NCI-H1694 (cell line): ENCODE measurements at places on chromosomes 6 and 20.

- no peak for DNase-seq
Measured at GRCh38 chr6:13711324-13711732, 307 bp downstream of the RANBP9 start.

DNA sequence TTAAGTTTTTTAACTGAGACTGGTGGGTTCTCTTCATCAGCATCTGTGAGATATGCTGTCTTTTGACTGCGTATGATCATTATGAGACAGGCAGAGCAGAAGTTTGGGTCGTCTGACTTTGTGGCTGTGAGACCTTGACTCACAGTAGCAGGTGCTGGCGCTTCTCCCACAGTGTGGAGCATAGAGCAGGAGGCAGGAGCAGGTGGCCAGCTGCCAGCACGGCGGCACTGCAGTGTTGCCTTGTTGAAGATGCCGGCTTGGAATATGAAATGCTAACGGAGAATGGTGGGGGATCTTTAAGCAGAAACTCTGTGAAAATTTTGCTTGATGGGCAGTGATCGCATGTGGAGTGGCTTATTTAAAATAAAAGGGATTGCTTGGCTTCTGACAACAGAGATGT, 105.0 kb downstream of the TIAM2 start:
- peak; percentile 94 for DNase-seq

DNA sequence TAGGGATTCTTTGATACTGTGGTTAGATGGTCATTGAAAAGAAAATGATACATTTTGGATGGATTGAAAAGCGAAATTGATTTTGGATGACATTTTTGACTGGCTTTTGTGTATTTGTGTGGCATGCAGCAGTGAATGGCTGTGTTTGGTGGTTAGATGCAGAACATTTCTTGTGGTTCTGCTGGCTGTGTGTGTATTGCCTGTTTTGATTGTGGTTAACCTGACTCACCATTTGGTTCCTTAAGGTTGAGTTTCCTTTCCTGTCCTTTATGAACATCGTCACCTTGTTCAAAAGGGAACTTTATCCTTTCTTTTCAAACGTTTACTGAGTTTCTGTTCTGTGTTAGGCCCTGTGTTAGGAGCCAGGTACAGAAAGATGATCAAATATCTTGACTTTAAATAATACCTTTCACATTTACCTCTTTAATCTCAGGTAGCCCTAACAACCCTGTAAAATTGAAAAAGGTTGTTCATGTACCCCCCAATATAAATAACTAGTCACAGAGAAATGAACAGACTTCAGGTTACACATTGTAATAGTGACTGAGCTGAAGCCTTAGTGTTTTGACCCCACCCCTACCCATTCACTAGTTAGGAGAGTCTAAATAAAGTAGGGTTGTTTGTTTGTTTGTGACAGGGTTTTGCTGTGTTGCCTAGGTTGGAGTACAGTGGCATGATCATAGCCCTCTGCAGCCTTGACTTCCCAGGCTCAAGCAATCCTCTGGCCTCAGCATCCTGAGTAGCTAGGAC, 23.8 kb downstream of the ANKS1A start:
- no peak for DNase-seq

GRCh38 chr6:7916959-7917358, 6.4 kb upstream of the TXNDC5 start:
- DNase-seq = no peak

DNA sequence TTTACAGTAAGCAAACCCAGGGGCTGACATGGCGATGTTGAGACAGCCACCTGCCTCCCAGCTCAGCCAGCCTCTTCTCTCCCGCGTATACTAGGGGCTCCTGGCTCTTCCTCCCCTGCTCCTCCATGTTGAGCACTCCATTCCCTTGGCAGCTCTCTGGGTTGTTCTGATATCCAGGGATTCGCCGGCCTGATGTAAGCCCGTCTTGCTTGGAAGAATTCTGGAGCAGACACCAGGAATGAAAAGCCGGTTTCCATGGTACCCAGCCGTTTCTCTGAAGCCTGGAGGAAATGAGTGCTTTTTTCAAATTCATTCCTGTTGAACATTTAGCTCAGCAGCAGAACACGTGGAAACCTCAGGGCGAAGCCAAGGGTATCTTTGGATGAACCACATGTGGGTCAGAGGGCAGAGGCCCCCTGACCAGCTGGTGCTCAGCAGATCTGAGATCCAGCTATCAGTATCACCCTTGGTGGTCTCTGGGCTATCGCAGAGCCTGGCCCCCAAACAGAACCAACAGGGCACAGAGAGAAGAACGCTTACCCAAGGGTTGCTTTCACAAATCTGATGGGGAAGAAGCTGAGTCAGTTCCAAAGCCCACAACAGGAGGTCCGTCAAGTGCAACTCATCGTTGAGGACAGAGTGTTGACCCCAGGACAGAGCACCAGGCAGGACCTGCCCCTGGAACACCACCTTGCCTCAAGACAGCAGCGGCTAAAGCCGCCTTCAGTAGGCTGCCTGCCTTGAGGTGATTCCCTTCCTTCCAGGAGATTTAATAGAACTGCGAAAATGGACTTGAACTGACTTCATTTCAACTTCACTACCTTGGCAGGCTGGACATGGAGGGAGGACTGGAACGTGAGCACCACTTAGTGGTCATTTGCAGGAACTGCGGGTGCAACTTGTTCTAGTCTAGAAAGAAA, 96.1 kb upstream of the RIN2 start:
- peak; percentile 56 for DNase-seq

- no peak for DNase-seq
Measured at GRCh38 chr6:68087399-68088133, 547.5 kb upstream of the ADGRB3 start.

DNA sequence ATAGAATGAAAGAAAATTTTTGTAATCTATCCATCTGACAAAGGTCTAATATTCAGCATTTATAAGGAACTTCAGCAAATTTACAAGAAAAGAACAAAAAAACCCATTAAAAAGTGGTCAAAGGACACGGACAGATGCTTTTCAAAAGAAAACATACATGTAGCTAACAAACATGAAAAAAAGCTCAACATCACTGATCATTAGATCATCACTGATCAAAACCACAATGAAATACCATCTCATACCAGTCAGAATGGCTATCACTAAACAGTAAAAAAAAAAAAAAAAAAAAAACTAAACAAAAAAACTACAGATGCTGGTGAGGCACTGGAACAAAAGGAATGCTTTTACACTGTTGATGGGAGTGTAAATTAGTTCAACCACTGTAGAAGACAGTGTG, 837.1 kb downstream of the EPHA7 start:
- DNase-seq = no peak

DNA sequence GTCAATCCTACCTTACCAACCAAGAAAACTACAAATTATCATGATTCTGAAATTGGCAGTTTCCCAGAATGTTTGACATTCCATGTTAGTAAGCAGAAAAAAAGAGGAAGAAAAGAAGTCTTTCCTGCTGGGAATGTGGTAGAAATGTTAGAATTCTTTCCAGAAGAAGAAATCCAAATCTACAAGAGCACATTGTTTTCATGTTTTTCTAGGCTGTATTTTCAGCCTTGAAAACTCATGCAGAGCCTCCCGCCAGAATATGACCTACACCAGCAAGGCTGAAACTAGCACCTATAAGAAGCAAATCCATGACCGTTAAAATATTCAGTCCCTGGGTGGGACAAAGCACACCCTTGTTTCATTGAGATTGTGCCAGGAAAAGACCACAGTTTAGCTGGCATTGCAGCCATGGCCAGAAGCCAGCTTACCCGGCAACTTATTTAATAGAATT, 259.4 kb downstream of the GJA1 start:
- DNase-seq = no peak

DNA sequence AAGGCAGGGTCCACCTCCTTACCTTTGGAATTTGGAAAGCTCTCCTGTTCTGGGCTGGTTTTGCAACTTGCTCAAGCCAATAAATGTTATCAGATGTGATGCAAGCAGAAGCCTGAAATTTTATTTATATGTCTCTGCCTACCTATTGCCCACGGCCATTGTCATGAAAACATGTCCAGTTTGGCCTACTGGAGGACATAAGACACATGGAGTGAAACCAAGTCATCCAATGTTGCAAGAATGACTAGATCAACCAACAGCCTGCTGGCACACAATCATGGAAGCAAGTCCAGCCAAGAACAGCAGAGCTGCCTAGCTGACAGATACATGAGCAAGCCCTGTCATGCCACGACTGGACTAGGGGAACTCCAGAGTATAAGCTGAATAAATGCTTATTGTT, 56.7 kb upstream of the IRAK1BP1 start:
- DNase-seq = no peak

DNA sequence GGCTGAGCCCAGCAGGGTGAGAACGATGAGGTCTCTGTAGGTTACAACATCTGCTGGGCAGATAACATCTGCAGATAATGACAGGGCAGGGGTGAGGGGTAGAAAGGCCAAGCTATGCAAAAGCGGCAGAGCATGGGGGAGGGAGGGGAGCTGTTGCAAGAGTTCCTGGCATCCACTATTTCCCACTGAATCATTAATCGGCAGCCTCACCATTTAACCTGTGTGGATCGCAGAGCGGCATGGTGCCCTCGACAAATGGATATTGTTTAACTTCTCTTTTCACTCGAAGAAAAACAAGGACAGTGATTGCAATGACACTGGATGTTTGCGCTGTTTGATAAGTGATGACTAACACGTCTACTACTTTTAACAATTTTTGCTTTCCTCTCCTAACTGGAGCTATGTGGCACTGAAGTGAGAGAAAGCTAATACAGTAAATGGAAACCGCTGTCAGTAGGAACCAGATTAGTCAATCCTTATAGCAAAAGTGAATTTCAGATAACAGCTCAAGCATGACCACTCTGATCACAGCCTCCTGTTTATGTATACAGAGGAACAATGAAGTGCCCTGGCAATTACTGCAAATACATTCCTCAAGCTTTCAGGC, 381.5 kb downstream of the TFAP2A start:
- no peak for DNase-seq

- DNase-seq = no peak
Measured at GRCh38 chr6:163588220-163588919, 173.9 kb downstream of the QKI start.

DNA sequence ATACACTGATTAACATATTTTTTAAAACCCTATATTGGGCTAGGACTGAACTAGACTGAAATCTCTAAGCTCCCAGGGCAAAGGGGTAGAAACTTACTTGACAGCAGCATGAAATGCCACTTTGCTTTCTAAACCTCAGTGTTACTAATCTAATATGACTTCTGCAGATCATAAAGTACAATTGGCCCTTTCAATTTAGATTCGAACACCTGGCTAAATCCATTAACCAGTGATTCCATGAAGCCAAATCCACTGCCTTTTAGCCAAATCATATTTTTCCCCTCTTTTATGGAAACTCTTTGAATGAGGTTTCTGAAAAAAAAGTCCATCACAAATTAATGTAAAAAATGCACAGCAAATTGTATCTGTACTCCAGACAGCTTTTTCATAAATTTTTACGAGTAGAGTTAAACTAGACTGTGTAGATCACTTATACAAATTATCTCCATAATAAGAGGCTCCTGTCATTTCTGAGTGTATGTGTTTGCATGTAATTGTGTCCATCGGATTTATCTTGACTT, 25.7 kb downstream of the EPHA7 start:
- DNase-seq = no peak

GRCh38 chr6:70412252-70413113, 825 bp upstream of the FAM135A start:
- no peak for DNase-seq

- DNase-seq = no peak
Measured at GRCh38 chr6:151436802-151437201, 15.1 kb downstream of the RMND1 start.

GRCh38 chr6:41622206-41622988, 15.9 kb upstream of the MDFI start:
- DNase-seq = no peak

- no peak for DNase-seq
Measured at GRCh38 chr6:154414021-154414813, 57.6 kb upstream of the IPCEF1 start.

- no peak for DNase-seq
Measured at GRCh38 chr6:30157999-30158398, 3.0 kb downstream of the TRIM10 start.

GRCh38 chr6:87237804-87238203, 82.4 kb downstream of the ZNF292 start:
- DNase-seq = peak; percentile 6

GRCh38 chr6:63565058-63565726, 7.1 kb upstream of the LOC128125822 start:
- no peak for DNase-seq

GRCh38 chr6:77463308-77463860, at the start of gene HTR1B:
Gene HTR1B (minus strand): TSS chr6:77463491. CDS start chr6:77463403, 88 bp downstream.
- DNase-seq = no peak

DNA sequence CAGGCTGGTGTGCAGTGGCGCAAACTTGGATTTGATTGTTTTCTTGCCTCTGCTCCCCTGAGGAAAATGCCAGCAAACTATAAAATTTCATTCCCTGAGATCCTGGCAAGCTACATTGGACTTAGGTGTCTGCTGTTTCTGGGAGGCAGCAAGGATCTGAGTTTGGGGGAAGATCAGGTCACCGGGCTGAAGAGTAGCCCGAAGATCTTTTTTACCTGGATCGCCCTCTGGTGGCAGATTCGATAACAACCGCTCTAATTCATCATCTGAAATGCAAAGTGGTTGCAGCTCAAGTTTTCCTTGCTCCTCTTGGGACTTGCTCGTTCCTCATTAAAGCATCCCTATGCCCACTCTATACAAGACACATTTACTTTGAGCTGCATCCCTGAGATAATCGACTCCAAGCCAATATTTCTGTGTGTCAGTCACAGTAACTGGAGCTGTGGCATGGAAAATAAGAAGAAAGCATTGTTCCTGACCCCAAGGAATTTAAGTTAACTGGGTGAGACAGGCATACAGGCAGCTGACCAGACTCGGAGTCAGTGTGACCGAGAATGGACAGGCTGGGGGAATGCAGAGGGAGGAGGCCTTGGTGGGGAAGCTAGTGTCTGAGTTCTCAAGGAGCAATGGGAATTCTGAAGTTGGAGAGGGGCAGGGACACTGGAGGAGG, 131.8 kb upstream of the PROKR2 start:
- peak; percentile 66 for DNase-seq

- no peak for DNase-seq
Measured at GRCh38 chr6:3288711-3289663, 30.2 kb downstream of the PSMG4 start.

DNA sequence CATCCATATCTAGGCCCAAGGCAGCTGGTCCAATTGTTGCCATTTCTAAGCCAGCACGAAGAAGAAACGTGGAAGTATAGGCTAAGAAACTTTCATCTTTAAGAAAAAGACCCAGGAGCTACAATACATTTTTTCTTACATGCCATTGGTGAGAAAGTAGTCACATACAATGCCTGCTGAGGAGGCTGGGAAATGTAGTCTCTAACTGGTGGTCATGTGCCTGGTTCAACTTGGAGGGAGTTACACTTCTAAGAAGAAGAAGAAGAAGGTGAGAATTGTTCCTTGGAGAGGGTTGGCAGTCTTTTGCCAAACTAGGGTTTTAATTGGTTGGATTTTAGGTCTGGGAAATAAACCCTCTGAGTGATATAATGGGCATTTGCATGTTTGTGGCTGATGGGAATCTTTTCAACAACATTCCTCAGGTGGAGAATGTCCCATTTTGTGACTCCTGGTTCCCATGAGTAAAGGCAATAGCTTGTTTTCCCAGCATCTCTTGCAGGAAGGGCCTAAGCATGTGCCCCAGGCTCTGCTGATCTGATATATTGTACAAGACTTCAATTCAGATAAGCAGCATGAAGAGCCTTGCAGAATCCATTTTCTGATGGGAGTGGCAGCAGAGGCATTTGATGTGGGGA, 47.0 kb upstream of the PREP start:
- DNase-seq = no peak
